ENCODE measurements at places on chromosomes 2 and 18. TPM values are rescaled to one million over a fixed set of nuclear protein-coding genes. Genes with fewer than 3 reads are reported as not detected.

Gene ANO7
- total RNA-seq = 1.4 TPM

Gene MAPRE3
- 29.4 TPM for total RNA-seq

Gene OTOS
- total RNA-seq = not detected

- no peak for DNase-seq
Observed at GRCh38 chr2:201320701-201321100, 36.4 kb downstream of the FLACC1 start.

- DNase-seq = no peak
Observed at GRCh38 chr2:171225302-171225980, 64.7 kb upstream of the TLK1 start.

GRCh38 chr2:152405206-152406118 lies 70.5 kb downstream of the FMNL2 start:
- DNase-seq = no peak

GRCh38 chr18:75592527-75592926 lies 165.0 kb upstream of the SMIM21 start:
- DNase-seq = no peak

- DNase-seq = no peak
Observed at GRCh38 chr18:29154196-29154757, 977.3 kb upstream of the CDH2 start.

GRCh38 chr18:23833714-23834113 lies 144.5 kb downstream of the LAMA3 start:
- no peak for DNase-seq

GRCh38 chr2:140205093-140205492 lies 1424.9 kb upstream of the NXPH2 start:
- no peak for DNase-seq

DNA sequence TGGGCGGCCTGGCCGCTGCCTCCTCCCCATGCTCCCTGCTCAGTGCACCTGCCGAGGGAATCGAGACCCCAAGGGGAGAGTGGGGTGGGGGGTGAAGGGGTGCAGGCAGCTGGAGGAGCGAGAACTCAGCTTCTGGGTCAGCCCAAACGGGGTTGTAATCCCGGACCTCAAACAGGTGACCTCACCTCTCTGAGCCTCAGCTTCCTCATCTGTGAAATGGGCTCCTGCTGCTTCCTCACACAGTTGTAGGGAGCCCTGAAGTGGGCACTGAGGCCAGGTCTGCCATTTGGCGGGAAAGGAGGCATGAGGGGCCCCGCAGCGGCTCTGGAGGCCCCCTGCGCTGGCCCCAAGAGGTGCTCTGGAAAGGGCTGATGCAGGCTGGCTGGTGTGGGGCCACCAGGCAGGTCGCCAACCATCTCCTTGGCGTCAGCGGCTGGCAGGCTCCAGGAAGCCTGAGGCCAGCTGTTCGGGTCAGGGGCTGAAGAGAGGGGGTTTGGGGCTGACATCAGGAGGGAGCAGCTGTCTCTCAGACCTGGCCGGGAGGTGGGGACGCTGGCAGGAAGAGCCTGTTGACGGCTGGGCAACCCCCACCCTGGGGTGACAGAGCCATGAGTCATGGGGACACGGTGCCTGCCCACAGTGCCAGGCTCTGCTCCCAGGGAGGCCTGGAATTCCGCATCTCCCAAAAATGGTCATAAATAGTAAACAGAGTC lies 4.9 kb downstream of the KLHL30 start:
- no peak for DNase-seq

- DNase-seq = no peak
Observed at GRCh38 chr18:21851327-21851961, 110.9 kb downstream of the MIB1 start.

GRCh38 chr2:153387203-153387602 lies 91.4 kb downstream of the RPRM start:
- DNase-seq = no peak

DNA sequence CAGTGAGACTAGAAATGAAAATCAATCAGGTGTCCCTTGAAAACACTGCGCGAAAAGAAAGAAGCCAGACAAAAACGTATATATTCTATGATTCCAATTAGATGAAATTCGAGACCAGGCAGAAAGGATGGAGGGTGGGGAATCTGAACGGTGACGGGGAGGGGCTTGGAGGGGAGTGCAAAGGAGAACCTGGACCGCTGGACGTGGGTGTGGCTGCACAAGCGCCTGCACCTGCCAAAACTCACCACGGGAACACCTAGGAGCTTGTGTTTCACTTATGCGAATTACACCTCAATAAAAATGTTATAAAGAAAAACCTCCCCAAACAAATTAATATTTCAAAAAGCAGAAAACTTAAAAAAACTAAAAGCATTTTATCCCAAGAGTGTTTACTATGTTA lies 21.9 kb downstream of the THAP4 start:
- DNase-seq = no peak

GRCh38 chr2:8263901-8264300 lies 418.0 kb upstream of the ID2 start:
- no peak for DNase-seq

- DNase-seq = no peak
Observed at GRCh38 chr2:11220445-11220844, 65.2 kb downstream of the SLC66A3 start.

DNA sequence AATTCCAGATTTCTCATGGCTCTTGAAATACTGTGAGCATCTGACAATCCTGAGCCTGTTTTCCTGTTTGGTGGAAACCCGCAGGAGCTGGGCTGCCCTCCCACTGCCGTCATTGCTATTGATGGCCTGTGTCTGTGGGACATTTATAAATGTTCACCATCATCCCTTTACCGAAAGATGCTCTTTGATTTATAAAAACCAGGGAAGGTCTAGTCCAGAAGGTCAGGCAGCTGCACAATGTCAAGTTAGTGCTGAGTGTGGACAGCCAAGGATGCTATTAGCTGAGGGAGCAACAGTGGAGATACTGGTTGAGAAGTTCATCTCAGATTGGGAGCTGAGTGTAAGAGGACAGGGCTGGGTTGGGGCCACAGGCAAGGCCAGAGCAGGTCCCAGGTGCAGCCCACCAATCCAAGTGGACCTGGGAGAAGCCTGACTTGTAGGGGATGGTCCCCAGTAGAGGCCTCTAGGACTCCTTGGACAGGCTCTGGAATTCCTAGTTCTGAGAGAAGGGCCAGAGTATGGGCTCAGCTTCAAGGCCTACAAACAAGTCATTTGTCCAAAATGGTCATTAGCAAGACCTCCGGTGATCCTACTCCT lies 55.1 kb downstream of the COPS8 start:
- peak; percentile 29 for DNase-seq

DNA sequence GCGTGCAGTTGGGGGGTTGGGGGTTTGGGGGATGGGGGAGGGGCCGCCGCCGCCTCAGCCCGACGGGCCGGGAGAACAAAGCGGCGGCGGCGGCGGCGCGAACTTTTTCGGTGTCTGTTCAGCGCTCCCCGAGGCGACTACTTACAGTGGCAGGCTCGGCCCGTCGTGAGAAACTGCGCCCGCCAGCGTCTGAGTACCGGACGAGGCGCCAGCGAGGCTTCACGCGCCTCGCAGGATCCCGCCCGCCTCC lies 172 bp downstream of the PRKD3 start:
- peak; percentile 83 for DNase-seq

GRCh38 chr18:47975105-47975504 lies 44.6 kb upstream of the SMAD2 start:
- DNase-seq = no peak

GRCh38 chr2:31888550-31888949 lies 122.3 kb downstream of the MEMO1 start:
- DNase-seq = no peak

DNA sequence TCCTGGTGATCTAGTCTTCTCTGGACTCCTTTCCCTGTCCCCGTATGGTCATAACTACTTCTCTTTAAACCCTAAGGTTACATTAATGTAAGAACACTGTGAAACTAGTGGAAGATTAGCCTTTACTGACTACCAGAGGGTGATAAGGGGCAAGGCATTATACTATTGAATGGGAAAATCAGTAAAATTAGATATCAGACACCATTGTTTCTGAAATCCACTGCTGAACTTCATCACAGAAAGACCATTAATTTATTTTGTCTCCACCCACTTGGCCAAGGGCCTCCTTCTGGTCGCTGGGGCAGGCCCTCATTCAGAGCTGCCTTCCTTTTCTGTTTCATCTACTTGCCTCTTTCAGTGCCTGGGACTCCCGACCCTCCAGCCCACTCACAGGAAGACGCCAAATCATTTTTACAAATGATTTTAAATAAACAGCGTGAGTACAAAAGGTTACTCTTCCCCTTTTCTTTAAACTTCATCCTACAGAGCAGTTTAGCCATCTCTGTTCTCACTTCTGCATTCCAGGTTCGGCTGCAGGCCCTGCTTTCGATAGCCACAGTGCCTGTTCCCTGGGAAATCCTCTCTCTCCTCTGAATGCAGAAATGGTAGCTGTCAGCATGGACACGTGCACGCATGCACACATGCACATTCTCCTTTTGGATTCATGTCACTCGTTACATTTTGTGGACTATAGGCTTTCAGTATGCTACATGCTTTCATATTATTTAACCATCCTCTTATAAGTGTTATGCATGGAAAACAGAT lies 70.3 kb upstream of the DOCK10 start:
- no peak for DNase-seq

GRCh38 chr2:224908818-224909217 lies 133.4 kb downstream of the DOCK10 start:
- DNase-seq = no peak

DNA sequence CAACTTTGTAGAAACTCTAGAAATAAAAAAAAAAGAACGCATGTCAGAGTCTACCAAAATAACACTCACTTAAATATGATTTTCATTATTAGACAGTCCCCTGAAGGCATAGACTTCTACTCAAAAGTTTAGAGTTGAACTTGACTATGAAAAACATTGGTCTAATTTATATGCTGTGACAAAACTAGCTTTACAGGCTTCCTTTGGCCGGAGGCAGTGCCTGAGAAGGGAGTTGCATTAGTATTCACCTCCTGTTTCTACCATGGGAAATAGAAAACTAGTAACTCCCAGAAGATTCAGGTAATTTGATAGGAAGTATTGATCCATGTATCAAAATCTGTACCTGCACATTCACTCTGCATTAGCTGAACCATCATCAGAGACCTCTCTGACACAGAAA lies 163.4 kb upstream of the NOSTRIN start:
- DNase-seq = no peak

DNA sequence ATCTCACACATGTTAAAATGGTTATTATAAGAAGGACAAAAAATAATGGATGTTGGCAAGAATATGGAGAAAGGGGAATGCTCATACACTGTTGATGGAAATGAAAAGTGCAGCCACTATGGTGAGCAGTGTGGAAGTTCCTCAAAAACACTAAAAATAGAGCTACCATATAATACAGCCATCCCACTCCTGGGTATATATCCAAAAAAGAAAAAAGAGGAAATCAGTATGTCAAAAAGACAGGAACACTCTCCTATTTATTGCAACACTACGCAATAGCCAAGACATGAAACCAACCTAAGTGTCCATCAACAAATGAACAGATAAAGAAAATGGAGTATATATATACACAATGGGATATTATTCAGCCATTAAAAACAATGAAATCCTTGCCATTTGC lies 642.6 kb downstream of the RNF144A start:
- no peak for DNase-seq

DNA sequence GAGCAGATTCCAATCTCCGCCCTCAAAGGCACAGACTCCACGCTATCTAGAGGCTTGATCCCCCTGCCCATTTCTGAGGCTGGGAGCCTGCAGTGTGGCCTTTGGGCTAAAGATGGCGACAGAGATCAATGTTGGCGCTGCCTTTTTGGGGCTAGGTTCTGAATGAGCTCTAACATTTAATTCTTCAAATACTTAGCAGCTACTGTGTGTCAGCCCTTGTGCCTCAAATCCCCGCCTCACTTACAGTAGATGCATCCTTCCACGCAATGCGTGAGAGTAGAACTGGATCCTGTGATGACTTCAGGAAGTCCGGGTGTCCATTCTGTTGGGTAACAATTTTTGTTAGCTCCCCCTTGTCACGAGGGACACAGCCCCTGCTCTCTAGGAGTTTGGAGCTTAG lies 12.4 kb downstream of the IL1F10 start:
- DNase-seq = peak; percentile 58

DNA sequence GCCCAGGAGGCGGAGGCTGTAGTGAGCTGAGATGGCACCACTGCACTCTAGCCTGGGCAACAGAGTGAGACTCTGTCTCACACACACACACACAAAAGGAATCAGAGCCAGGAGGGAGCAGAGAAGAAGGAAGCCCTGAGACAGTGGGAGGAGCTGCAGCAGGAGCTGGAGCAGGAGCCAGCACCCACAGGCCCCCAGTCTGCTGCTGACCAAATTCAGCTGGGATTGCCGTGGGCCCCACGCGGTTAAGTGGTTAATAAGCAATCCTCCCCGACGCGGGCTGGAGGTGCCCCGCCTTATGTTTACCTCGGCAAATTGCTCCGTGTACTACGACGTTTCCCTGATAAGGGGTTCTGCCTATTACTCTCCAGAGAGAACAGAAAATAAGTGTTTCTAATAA lies 265.3 kb downstream of the TWIST2 start:
- no peak for DNase-seq

Data from ureter (tissue), 1 donor.